Karpas-422 (cell line): ENCODE measurements at places on chromosomes 3 and 15.

- no peak for DNase-seq
Measured at GRCh38 chr3:53311882-53312281, 35.5 kb downstream of the DCP1A start.

DNA sequence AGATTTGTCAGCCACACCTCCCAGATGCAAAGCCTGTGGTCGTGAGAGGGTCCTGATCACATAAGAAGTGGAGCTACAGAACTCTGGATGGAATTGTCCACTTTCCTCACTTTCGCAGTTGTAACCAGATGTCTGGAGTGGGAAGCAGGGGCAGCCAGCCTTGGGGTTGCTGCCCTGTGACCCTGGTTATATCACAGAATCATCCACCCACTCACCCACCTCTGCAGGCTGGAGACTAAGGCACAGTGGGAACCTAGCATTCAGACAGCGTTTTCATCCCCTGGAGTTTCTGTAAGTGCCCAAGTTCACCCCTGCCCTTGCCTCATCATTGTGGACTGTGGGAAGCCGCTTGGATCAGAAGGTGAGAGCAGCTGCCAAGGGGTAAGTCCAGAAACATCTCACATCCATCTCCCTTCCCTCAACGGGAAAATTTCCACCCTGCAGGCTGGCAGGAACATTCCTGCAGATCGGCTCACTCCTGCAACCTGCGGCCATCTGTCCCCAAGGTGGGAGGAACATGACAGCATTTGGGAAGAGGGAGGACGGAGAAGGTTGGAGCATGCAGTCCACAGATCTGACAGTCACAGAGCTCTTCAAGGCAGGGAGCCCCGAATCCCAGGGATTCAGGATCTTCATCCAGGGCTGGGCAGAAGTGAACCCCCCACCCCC lies 2.9 kb upstream of the IQSEC1 start:
- DNase-seq = no peak

DNA sequence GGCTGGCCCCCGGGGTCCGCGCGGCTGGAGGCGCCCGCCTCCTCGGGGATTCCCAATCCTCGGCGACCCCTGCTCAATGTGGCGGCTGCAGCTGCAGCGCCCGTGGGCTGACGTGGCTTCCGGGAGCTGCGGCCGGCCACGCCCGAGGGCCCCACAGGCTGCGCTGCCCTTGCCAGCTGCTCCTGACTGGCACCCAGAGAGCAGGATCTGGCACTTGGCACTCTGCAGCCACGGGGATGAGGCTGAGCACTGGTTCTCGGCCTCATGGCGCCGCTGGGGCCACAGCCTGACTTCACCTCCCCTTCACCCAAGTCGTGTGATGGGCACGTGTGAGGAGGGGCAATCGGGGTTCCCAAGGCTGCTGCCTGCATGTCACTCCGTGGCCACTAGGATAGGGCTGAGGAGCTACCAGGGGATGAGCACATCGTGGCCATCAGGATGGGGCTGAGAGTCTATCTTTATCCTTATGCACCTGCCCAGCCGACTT lies 267.8 kb upstream of the FRG2C start:
- DNase-seq = no peak

DNA sequence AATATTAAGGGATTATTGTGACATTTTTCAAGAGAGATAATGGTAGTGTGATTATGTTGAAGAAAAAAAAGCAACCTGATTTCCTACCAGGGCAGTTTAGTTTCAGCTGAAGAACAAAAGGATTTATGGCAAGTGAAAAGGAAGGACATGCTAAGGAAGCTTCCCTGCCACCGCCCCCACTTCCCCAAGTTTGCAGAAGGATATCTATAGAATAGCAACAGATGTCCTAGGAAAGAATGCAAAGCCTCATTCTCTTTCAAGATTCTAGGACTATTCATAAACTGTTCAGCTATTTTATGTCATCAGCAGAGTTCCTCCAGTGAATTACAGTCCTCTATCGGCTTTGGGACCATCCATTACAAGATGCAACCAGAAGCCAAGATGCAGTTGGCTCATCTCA lies 160.8 kb downstream of the SATB1 start:
- DNase-seq = no peak

DNA sequence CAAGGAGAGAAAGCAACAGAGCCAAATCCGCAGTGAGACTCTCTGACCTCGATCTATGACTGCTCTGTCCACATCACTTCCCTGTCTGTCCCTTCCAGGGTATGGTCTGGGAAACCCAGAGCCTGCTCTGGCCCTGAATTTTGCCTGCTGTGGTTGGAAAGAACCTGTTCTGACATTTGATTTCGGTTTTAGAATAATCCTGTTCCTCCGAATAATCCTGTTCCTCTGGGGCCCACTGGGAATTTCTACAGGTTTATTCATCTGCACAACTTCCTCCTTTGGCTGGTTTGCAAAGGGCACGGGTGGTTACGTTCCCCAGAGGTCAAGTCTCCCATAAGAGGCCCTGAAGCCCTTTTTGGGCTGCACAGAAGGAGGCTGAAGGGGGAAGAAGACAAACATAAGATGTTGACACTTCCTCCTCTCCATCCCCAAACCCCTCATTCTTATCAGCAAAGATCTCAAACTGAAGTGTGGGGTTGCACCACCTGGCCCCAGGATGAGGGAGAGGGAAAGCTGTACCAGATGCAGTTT lies 10.6 kb downstream of the LAMP3 start:
- peak; percentile 98 for DNase-seq

DNA sequence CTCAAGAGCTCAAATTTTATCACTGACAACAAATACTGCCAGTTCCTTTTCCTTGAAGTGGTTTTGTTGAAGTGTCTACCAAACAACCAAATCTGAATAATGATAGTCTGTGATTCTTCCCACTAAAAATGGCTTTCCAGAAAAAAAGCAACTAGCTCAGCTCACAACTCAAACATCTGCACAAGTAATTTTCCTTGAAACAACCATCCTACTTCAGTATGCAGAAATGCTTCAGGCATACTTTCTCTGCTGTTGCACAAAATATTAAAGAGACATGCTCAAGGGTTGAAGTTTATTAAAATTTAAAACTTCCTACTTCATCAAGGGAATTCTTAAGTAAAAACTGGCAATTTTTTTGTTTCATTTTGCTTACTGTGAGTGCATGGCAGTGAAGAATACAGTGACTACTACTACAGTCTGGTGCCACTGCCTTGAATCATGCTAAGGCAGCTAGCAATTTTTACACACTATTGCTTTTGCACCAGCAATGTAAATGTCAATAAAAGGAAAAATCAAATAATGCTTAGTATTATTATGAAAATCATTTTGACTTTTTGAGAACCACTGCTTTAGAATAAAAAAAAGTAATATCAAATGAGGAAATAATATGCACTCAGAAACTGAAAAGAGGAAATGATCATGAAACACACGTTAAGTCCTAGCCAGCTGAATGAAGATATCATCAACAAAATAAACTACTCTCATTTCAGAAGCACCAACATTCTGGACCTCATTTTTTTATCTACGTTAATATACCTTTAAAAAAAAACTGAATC lies 33.6 kb downstream of the VPS13C start:
- no peak for DNase-seq

DNA sequence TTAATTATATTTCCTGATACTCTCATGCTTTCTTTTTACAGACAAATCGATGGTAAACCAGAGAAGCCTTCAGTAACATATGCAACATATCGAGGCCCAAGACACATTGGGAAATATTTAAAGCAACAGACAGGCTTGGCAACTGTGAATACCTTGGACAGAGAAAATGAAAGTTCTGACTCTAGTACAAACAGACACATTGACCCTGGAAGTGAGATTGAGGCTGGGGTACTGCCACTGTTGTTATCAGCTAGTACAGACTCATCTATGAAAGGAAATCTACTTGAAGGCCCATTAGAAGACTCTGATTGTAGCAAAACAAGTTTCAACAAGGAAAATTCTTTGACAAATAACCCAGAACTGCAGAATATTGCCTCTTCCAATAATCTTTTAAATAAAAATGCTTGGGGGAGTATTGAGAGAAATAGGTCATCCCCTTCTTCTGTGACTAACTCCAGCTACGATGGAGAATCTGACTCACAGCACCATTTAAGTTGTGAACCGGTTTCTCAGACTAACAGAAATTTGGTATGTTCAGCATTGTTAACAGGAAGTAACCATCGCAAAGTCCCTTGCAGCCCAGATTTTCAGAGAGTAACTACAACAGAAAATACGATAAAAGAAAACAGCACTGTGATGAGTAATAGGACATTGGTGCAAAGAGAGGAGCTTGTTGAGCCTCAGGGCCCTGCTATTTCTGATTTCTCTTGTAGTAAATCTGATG lies 50.2 kb downstream of the CRYBG3 start:
- DNase-seq = no peak

GRCh38 chr3:17047894-17048293 lies 163.1 kb downstream of the PLCL2 start:
- no peak for DNase-seq

DNA sequence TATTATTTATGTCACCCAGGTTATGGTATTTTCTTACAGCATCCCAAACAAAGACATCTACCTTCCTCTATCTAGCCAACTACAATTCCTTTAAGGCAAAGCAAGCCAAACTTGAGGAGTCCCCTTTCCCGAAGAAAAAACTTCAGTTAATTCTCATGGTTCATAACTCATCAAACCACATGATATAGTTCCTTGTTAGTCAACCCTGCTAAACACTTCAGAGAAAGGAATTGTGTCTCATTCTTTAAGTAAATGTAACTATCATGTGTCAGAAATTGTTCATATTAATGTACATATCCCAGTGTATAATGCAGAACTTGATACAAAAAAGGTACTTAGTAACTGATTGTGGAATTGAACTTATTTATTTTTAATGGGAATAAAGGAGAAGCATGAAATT lies 44.4 kb downstream of the ST3GAL6 start:
- DNase-seq = no peak

DNA sequence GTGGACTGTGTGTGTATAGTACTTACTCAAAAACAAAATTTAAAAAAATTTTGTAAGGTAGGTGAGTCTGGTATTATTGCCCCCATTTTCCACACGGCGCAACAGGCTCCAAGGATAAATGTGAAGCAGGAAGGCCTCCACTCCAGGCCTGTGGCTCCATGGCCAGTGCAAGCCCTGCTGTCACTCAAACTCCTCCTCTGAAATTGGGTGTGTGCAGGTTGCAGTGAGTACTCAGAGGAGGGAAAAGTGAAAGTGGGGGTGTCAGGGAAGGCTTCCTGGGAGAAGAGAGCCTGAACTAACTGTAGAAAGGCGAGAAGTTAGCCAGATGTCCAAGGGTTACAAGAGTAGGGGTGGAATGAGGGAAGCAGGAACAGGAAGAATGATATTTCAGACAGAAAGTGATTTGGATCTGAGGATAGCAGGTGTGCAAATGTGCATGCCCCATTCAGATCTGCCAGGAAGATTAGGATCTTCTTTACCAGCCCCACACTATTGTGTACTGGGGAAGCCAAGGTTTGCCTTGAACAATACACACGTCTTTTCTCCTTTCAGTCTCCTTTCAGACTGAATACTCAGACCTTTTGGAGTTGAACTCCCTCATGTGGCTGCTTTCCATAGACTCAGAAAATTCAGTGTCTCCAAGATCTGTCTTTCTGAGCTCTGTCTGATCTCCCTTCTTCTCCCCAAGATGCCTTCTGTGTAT lies 48.7 kb upstream of the RYK start:
- DNase-seq = no peak

DNA sequence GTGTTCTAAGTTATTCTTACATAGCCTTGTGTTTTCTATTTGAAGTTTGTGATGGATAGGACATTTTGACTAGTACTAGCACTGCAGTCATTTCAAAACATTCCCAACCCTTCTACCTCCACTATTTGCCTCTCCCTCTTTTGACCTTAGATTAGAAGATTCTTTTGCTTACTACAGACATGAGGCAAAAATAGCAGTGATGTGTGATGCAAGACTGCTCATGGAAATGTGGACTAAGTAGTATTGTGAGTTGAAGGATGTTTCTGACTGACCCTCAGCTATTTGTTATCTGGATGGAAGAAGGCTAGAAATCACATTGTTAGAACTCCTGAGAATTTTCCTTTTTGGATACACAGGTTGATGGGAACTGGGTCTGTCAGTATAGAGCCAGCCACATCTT lies 45.9 kb downstream of the ATP2C1 start:
- no peak for DNase-seq

- peak; percentile 61 for DNase-seq
Measured at GRCh38 chr3:170584585-170585007, 1.3 kb downstream of the SLC7A14 start.

- DNase-seq = no peak
Measured at GRCh38 chr15:51600114-51600513, 22.5 kb downstream of the DMXL2 start.

- no peak for DNase-seq
Measured at GRCh38 chr3:154979331-154979730, 100.8 kb upstream of the MME start.

GRCh38 chr3:72338942-72339669 lies 509.1 kb downstream of the SHQ1 start:
- DNase-seq = no peak

- no peak for DNase-seq
Measured at GRCh38 chr3:140754936-140755335, 77.1 kb downstream of the TRIM42 start.

DNA sequence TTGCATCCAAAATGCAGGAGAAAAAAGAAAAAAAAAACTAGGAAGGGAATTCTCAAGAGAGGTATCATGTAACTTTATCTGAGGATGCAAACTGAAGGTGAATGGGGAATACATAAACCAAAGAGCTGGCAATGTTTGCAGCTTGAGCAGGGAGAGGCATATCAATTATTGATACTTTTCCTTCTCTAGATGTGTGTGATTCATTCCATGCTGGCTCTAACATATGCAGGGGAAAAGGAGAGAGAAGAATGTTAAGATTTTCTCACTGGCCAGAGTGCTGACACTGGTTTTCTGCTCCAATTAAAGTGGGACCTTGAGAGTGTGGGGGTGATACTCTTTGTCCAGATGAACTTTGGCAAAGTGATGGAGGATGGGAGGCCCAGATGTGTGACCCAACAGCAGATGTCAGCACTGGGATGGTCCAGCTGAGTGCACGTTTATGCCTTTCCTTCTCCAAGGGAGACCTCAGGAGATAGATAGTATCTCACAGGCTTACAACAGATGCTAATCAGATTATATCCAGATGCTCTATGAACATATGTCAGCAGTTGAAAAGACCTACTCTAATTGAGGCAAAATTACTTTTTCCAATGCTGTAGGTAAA lies 50.0 kb upstream of the PSMD6 start:
- no peak for DNase-seq
